IMR-90 (cell line): ENCODE measurements at places on chromosomes 12 and 14. TPM values are rescaled to one million over a fixed set of nuclear protein-coding genes. Genes with fewer than 3 reads are reported as not detected.

Gene PIWIL1
- total RNA-seq = not detected in 2 replicates

Gene SLCO1C1
- total RNA-seq = not detected in 2 replicates

Gene ANKRD33
- under 0.01 TPM in 1 of 2 replicates, not detected in the other for total RNA-seq

Gene LALBA
- total RNA-seq = not detected in 2 replicates

GRCh38 chr12:115569345-115570068 lies 708.0 kb downstream of the MED13L start:
- DNase-seq = no peak

DNA sequence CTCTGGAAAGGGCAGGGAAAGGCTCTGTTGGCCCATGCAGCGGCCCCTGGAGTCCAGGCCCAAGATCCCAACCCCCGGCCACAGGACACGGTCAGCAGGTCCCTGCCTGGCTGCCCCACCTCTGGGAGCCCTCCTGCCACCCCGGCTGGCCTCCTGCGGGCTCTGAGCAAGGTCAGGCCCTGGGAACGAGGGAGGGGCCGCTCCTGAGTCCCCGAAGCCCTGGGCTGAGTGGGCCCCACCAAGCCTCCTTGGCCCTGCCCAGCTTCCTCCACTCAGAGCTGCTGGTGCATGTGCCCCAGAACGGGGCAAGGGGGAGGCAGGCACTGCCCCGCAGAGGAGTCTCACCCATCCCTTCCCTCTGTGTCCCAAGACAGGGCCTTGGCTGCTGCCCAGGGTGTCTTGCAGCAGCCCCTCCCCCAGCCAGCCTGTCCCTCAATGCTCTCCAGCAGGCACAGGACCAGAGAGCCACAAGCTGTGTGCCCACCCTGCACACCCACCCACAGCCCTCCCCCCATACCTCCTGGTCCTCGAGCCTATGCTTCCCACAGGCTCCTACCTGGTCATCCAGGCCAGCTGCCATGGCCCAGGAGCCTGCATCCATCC lies 7.4 kb upstream of the C14orf180 start:
- DNase-seq = no peak

GRCh38 chr14:105478398-105479251 lies 4.0 kb downstream of the CRIP2 start:
- DNase-seq = no peak

GRCh38 chr14:85934886-85935254 lies 404.9 kb downstream of the FLRT2 start:
- no peak for DNase-seq

GRCh38 chr12:17369556-17369955 lies 720.4 kb downstream of the RERGL start:
- DNase-seq = no peak

GRCh38 chr12:113857371-113857770 lies 108.8 kb downstream of the RBM19 start:
- DNase-seq = no peak
